Body of pancreas (tissue), 4 donors: ENCODE measurements at places on chromosomes 5 and 9.
A peak's percentile ranks its signal among the peaks of the same experiment; 100 is the strongest.

DNA sequence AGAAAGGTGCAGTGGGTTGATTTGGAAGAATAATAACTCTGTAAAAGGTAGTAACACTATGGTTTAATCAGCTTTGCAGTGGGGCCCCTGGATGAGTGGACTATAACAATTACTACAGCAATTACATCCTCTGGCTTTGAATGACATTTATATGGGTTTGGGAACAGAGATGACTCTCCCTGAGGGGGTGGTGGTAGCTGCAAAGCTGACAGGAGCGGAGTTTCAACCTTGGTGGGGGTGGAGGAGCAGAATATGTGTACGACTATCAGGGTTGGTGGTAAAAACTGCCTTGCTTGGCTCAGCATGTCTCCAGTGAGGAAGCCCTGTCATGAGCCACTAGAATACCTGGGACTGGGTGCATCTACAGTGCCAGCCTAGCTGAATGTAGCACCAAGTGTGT is 28.3 kb upstream of the NR3C1 start:
- no peak for DNase-seq

GRCh38 chr5:110618941-110619340 is 107.5 kb downstream of the TMEM232 start:
- DNase-seq = no peak

DNA sequence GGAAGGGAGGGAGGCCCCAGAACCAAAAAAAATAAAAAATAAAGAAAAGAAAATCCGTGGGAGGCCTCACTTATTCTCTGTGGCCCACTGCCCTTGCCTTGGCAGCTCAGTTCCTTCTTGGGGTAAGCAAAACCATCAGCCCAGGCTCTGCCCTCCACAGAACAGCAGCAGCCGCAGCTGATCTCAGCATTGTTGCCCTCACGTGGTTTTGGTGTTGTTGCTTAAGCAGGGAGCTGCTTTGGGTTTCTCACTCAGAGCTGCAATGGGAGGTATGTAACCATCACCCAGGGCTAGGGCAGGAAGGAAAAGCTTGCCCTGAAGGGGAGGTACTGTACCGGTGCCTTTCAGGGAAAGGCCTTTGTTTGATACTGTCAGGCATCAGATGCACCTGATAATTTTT is 374.7 kb upstream of the WWC1 start:
- peak; percentile 18 for DNase-seq

DNA sequence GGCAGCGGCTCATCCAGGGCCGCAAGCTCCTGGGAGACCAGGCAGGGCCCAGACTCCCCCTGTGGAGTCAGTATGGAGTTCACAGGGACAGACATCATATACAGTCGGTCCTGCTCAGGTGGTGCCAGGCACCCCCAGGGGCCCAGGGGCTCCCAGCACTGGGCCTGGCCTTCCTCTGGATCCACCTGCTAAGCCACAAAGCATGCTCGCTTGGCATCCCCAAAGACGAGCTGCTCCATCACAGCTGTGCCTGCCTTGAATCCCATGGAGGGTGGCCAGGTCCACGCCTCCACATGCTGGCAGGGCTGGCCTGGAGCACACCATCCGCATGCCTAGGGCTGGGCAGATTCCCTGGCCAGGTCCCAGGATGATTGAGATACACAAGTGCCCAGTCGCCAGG is 4.6 kb downstream of the BICD2 start:
- peak; percentile 62 for DNase-seq

DNA sequence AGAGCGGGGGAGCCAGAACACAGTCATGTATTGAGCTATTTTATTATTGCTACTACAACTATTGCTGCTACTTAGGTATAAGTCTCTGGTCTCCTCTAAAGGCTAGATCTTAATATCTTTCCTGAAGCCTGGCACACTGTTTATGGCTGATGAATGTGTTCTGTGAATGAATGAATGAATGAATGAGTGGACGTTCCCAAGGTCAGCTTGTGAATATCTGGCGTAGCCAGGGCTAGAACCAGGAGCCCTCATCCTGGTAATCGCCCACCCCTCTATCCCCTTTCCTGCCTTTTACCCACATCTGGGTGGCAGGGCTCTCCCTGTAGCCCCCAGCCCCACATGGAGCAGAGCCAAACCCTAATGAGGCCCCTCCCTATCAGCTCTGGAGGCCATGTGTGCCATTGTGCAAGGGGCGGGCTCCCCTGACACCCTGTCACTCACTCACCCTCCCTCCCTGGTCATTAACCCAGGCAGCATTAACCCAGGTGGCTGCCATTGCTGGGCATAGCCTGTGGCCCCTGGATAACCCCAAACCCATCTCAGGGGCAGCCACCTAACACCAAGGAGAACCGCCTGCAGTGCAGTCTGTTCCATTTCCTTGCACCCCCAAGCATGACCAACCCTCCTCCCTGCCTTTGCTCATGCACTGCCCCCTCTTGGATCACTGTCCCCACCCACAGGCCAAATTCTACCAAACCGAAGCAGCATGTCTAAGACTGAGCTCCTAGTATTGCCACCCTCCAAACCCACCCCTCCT is 2.0 kb upstream of the AKNA start:
- DNase-seq = no peak

- no peak for DNase-seq
Observed at GRCh38 chr9:93592008-93592642, 15.7 kb downstream of the PHF2 start.
